ENCODE measurements at places on chromosomes 6 and 20. TPM values are rescaled to one million over a fixed set of nuclear protein-coding genes. Genes with fewer than 3 reads are reported as not detected.
A peak's percentile ranks its signal among the peaks of the same experiment; 100 is the strongest.

The BPIFA1 gene
- 14.3 TPM for total RNA-seq

The BMP5 gene
- total RNA-seq: 6.4 TPM

The DCDC2 gene
- 8.4 TPM for total RNA-seq

The PAK5 gene
- total RNA-seq: not detected

The TBX18 gene
- 0.49 TPM for total RNA-seq

The ANKRD66 gene
- not detected for total RNA-seq

The OR2B6 gene
- total RNA-seq: not detected

The TMEM244 gene
- total RNA-seq: not detected

DNA sequence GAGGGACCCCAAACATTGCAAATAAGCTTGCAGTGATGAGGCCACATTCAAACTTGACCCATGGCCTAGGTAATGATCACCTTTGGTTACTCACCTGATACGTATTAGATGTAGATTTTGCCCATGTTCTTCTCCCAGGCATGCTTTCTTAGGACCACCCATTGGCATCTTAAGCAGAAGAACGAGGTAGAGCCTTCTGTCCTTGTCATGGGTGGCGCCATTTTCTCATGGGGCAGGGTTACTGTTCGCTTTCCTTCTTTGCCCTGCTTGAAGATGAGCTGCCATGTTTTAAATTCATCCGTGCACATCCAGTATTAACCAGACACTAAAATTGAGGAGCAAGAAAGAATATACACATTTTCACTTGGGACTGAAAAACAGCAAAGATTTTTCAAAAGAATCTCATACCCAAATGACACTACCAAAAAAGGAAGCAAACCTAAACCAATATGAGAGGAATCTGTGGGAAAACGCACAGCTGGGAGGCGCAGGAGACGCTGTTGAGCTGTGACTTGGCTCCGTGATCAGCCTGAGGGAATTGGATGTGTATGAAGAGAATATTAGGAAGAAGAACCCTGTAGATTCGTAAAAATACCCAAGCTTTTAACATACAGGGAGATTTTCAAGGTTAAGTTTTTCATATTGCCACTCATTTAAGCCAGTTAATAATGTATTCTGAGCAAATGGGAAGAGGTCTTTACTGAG, 36.6 kb downstream of the GMPR start:
- no peak for DNase-seq
- no peaks in the 10 kb centered on the region for H3K27me3 ChIP-seq
- no peaks in the 10 kb centered on the region for H3K36me3 ChIP-seq

DNA sequence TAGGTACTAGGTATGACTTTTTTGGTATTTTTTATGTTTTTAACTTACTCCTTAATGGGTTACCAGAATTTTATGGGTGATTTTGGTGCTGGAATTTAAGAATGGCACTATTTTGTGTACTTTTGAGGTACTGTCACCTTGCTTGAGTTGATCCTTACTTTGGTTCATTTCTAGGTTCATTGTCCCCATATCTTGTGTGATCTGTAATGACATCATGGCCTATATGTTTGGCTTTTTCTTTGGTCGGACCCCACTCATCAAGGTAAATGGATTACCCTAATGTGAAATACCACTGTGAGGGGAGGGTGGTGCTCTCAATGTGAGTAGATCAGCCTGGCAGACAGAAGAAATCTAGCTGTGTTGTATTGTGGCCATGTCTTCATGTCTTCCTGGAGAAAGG, 57.9 kb downstream of the CDS2 start:
- H3K27ac ChIP-seq: no peak overlapping the region
- H3K4me3 ChIP-seq: no peak overlapping the region
- no peak for DNase-seq
- H3K4me1 ChIP-seq: peaks cover 4% of the 10 kb centered on the region

DNA sequence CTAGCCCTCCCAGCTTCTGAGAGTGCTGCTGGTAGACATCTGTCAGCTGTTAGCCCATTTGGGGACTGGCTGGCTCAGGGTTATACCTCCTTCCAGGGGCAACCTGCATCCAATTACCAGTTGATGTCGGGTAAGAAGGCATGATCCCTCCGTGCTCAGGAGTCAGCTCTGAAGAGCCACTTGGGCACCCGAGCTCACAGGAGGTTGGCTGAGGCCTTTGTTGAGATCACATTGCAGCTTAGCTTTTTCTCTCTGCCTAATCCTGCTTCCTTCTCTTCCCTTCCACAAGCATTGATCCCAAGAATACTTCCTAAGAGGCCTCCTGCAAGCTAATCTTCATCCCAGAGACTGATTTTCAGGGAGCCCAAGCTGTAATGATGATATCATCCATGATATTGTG, 35.5 kb downstream of the SCP2D1 start:
- H3K27ac ChIP-seq: no peak overlapping the region
- no peaks in the 10 kb centered on the region for H3K27me3 ChIP-seq
- H3K4me3 ChIP-seq: no peak overlapping the region
- no peak for DNase-seq

DNA sequence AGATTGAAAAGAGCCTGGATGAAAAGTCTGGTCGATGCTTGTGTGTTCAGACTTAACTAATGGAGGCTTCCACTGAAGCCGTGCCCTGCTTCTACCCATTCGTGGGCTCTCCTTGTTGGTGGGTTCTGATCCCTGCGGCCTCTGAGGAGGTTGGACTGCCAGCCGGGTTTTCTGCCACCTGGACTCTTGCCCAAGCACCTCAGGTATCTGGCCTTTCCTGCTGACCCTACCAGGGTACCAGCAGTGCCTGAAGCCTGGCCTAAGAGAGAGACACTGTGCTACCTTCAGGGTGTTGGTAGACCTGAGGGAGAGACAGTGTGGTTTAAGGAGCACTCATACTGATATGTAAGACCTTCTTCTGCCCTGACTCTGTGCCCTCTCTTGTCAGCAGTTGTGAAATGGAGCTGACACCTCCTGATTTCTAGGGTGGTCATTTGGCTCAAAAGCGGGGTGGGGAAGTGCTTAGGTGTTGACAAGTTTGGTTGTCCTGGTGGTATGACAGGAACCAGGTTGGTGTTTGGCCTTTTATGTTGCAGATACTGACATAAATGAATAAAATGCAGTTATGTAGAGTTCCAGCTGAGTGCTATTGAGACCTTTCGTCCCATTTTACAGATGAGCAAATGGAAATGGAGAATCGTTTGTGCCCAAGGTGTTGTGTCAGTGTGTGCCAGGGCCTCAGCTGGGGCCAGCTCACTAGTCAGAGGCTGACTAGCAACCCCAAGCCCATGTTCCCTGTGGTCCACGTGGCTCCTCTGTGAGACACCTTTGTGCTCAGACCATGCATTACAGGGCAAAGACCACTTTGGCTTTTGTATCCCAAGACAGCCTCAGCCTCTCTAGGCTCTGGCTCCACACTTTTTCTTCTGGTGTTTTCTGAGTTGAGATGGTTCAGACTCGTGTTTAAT, 3.1 kb downstream of the PLCG1 start:
- H3K36me3 ChIP-seq: no peaks in the 10 kb centered on the region
- H3K27ac ChIP-seq: peak overlapping the region; percentile 79
- no peak for DNase-seq
- H3K4me1 ChIP-seq: peaks cover 84% of the 10 kb centered on the region
- no peak overlapping the region for H3K4me3 ChIP-seq

DNA sequence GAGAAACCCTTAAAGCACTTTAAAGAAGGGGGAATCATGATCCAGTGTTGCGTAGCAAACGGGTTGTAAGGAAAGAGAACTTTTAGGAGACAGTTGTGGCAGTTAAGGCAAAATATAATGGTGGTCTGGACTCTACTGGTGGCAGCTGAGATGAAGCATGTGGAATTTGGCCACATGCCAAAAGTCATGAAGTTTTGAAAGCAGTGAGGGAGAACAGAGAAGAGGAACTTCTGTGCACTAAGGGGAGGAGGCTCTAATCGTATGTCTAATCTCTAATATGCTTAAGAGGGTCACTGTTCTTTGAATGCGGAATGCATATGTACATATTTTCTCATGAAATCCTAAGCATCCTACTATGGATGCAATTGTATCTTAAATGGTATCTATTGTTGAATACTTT, 91.5 kb downstream of the RIMS1 start:
- no peak overlapping the region for H3K27ac ChIP-seq
- no peaks in the 10 kb centered on the region for H3K4me1 ChIP-seq
- no peak overlapping the region for H3K4me3 ChIP-seq
- DNase-seq: no peak
- H3K36me3 ChIP-seq: no peaks in the 10 kb centered on the region

DNA sequence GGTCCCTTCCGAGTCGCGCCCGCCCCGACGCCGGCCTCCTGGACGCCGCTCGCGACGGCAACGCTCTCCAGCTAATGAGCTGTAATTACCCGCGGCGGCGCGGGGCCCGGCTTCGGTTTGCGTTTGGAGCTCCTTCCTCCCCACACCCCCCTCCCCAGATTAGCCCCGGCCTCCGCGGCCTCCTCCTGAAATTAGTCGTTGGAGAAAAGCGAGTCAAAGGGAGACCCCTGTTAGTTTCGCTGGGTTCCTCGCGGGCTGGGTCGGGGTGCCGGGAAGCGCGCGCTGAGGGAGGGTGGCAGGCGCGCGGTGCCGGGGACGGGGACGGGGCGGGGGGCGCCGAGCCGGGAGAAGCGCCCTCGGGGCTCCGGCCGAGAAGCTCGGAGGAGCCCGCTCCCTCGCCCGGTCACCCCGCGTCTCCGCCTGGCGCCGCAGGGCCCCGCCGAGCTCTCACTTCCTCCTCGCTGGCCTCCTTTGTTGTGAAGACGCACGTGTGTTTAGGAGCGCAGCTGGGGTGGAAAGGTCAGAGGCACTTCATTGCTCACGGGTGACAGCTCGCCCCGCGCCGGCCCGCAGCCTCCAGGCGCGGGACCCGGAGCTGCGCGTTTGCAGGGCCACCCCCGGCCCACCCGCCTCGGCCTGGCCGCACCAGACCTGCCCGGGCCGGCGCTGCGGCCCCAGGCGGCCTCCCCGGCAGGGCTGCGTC, 4.9 kb downstream of the FOXC1 start:
- no peaks in the 10 kb centered on the region for H3K27me3 ChIP-seq
- H3K4me3 ChIP-seq: peak overlapping the region; percentile 18
- H3K36me3 ChIP-seq: no peaks in the 10 kb centered on the region
- H3K4me1 ChIP-seq: peaks cover 26% of the 10 kb centered on the region

- H3K4me1 ChIP-seq: no peaks in the 10 kb centered on the region
- H3K4me3 ChIP-seq: no peak overlapping the region
- H3K27me3 ChIP-seq: no peaks in the 10 kb centered on the region
- no peaks in the 10 kb centered on the region for H3K36me3 ChIP-seq
These were observed 344.7 kb downstream of the CDC5L start for GRCh38 chr6:44732243-44732642.

DNA sequence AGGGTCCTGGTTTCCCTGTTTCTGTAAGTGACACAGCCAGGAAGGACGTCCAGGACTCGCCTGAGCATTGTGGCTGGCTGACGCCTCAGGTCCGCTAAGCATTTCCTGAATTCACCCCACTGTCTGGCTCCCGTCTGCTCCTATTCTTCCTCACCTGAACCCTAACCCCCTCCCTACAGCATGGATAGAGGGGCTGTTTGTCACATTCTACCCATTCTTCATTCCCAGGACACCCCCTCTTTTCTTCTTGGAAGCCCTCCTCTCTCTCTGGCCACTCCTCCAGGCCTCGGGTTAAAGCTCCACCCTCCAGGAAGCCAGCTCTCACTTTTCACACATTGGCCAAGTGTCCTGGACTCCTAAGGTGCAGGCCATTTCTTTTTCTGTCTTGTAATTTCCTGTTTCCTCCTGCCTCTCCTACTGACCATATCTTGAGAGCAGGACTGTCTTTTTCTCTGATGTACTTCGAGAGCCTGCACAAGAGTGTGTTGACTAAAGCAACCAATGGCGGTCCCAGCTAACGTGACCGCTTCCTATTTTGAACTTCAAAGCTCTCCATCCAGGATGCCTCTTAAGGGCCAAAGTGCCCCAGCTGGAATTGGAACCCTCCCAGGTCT, 24.2 kb upstream of the MYMX start:
- H3K27ac ChIP-seq: no peak overlapping the region
- no peaks in the 10 kb centered on the region for H3K36me3 ChIP-seq

- H3K27ac ChIP-seq: peak overlapping the region; percentile 21
- peaks cover 35% of the 10 kb centered on the region for H3K4me1 ChIP-seq
- H3K4me3 ChIP-seq: no peak overlapping the region
- no peaks in the 10 kb centered on the region for H3K27me3 ChIP-seq
These were observed 42.0 kb downstream of the TGM2 start for GRCh38 chr20:38123021-38123587.

- H3K27ac ChIP-seq: peak overlapping the region; percentile 84
- H3K27me3 ChIP-seq: no peaks in the 10 kb centered on the region
- H3K4me1 ChIP-seq: peaks cover 28% of the 10 kb centered on the region
These were observed 6.0 kb upstream of the TGM2 start for GRCh38 chr20:38170826-38171674.

GRCh38 chr6:134363323-134364039, 45.6 kb upstream of the SGK1 start:
- no peak overlapping the region for H3K27ac ChIP-seq
- H3K4me1 ChIP-seq: peaks cover 8% of the 10 kb centered on the region
- H3K36me3 ChIP-seq: no peaks in the 10 kb centered on the region
- H3K27me3 ChIP-seq: no peaks in the 10 kb centered on the region
- no peak overlapping the region for H3K4me3 ChIP-seq

GRCh38 chr20:23456409-23456808, 3.7 kb upstream of the CST11 start:
- H3K36me3 ChIP-seq: no peaks in the 10 kb centered on the region
- H3K27me3 ChIP-seq: no peaks in the 10 kb centered on the region
- no peak overlapping the region for H3K4me3 ChIP-seq
- H3K4me1 ChIP-seq: no peaks in the 10 kb centered on the region
- DNase-seq: no peak
- H3K27ac ChIP-seq: no peak overlapping the region
